ENCODE measurements at places on chromosomes 6 and 20. TPM values are rescaled to one million over a fixed set of nuclear protein-coding genes. Genes with fewer than 3 reads are reported as not detected.

DNA sequence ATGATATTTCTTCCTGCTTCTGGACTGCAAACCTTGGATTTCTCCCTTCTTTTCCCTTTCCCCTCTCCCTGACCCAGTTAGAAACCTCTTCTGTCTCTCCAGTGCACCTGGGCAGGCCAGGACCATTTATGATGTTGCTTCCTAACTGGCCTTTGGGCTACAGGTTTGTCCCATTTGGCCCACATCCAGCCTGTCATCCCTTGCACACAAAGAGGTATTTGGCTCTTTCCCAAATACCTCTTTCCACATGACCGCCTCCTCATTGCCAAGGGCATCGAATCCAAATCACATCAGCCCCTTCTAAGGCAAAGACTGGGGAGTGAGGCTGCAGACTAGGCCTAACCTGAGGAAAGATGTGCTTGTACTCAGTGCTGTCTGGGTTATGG is 13.6 kb downstream of the FGD2 start:
- DNase-seq: peak; percentile 20

- DNase-seq: no peak
These were observed 11.9 kb upstream of the WFDC10A start for GRCh38 chr20:45617591-45617990.

- no peak for DNase-seq
These were observed 4.4 kb downstream of the ANKRD60 start for GRCh38 chr20:58224097-58224496.

LGSN gene
- total RNA-seq: not detected

IMPG1 gene
- 0.36 TPM for total RNA-seq

COL9A1 gene
- 7.3 TPM for total RNA-seq

- DNase-seq: no peak
These were observed 84.5 kb downstream of the PSMG4 start for GRCh38 chr6:3343089-3343883.

OLIG3 gene
- total RNA-seq: 1.2 TPM

DNA sequence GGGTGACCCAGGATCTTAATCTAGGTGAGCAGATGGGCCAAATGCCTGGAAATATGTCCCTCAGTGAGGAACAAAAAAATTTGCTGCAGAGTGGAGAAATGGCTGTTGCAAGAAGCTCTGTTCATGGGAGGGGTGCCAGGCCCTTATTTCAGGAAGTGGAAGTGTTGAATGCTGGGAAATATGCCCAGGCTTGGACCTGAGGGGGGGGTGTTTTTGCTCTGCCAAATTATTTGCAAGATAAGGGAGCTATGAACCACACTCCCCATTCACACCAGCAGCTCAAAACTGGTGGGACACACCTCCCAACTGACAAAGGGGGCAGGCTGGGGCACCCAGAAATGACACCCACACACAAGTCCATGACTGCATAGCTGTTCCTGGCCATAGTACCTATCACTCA is 8.7 kb downstream of the CST4 start:
- DNase-seq: no peak

TMEM244 gene
- total RNA-seq: not detected

COQ3 gene
- total RNA-seq: 5.5 TPM

GRCh38 chr6:6721606-6722005 is 133.1 kb downstream of the LY86 start:
- no peak for DNase-seq

GRCh38 chr6:45692021-45692420 is 314.3 kb upstream of the SUPT3H start:
- DNase-seq: no peak

SPDEF gene
- total RNA-seq: 0.18 TPM

- no peak for DNase-seq
These were observed 178.9 kb upstream of the MYLIP start for GRCh38 chr6:15949982-15950381.

OR12D3 gene
- not detected for total RNA-seq

- no peak for DNase-seq
These were observed 102.9 kb upstream of the BMP2 start for GRCh38 chr20:6664574-6664973.

- no peak for DNase-seq
These were observed 9.4 kb upstream of the SRC start for GRCh38 chr20:37336369-37337207.

SYNDIG1 gene
- total RNA-seq: 12.4 TPM

DNA sequence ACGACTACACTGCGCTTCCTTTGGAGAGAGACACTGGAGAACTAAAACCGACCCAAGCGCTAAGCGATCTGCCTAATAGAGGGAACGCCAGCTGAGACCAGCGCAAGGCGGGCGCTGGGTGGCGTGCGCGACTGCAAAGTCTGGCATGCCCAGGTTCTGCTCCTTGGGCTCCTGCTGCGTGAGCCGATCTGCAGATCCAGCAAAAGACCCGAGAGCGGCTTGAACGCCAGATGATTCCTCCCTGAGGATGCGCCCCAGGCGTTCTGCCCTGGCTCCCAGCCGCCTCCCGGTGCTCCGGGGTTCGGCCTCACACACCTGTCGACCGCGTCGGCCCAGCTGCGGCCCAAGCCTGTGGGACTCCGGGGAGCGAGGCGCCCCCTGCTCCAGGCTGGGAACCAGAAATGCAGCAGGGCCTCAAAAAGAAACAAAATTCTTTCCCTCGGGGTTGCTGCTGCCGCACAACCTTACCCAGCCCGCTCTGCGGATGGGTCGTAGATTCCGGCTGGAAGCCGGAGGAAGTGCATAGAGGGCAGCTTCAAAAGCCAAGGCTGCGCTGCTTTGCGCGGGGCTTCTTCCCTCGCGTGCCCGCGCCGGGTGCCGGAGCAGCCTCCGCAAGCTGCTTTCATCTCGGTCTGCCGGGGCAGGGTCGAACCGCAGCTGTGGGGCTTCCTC is 17.9 kb upstream of the PRDM13 start:
- peak; percentile 68 for DNase-seq

GRCh38 chr6:169026175-169026574 is 227.5 kb downstream of the THBS2 start:
- no peak for DNase-seq

DNA sequence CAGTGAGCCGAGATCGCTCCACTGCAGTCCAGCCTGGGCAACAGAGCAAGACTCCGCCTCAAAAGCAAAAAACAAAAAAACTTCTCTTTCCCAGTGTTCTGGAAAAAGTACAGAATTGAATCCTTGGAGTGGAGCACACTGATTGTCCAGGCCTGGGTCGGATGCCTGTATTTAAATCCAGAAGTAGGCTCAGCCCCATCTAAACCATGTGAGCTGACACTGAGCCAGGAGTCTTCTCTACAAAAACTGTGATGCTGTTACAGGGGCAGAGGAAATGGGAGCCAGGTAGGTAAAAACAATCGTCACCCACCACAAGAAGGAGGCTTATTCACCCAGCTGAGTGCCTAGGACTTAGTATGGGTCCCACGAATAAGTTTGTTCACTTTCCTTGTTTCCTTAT is 43.0 kb upstream of the PTPN1 start:
- no peak for DNase-seq

DNA sequence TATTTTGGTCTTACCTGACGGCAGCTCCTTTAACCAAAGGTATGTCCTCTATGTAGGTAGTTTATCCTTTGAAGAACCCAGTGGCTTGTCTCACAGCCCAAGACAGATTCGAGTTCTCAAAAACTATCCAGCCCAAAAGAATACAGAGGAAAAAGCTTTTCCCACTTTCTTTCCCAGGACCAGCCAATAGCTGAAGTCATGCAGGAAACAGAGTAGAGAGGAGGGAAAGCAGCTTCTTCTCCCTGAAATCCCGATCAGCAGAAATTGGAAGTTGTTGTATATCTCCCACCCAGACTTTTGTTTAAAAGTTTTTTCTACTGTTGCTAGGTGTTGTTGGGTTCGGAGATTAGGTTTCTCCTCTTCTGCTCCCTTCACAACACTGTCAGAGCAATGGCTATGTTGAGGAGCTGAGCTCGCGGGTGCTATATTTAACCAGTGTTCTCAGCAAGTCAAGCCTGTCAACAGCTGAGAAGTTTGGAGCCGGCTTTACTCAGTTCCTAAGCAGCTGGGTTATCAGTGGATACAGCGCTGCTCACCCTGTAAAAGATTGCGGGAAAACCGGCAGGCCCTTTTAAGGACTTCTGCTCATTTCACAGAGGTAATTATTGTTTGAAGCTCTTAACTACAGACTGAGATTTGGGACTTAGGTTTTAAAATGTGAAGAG is at the start of gene FILIP1:
Gene FILIP1 (minus strand): TSS at position 401 of the 665 bp plus-strand sequence. CDS start 78,828 bp downstream, outside the sequence.
- DNase-seq: no peak

TP53TG5 gene
- not detected for total RNA-seq

IL17F gene
- total RNA-seq: not detected

DNA sequence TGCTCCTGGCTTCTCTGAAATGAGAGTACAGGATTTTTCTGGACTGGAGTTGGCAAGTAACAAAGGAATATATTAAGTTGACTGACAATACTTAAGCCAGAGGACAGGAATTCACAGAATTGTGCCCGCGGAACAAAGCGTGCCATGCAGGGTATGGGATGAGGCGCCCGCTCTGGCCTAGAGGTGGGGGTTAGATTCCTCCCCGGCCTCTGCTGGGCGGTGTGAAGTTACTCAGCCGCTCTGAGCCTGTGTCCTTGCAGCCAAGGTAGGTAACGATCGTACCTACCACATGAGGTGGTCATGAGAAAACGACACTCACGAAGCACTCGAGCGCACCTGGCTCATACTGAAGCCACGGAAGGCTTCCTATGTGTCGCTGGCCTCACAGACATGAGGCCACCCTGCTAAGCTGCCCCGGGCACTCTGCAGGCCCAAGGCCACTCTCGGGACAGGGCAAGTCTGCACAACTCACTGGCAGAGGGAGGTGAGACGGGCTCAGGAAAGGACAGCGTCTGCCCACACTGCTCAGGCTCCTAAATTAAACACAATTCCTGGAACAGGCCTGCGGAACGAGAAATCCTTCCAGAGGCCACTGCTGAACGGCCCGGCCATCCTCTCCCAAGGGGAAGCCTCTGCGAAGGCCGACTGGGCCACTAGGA is 70.8 kb downstream of the PSMG4 start:
- no peak for DNase-seq

GRCh38 chr20:6100246-6100645 is 22.6 kb downstream of the FERMT1 start:
- no peak for DNase-seq

All from cerebellum (tissue), 4 donors.